ENCODE measurements at places on chromosomes 4 and X.

DNA sequence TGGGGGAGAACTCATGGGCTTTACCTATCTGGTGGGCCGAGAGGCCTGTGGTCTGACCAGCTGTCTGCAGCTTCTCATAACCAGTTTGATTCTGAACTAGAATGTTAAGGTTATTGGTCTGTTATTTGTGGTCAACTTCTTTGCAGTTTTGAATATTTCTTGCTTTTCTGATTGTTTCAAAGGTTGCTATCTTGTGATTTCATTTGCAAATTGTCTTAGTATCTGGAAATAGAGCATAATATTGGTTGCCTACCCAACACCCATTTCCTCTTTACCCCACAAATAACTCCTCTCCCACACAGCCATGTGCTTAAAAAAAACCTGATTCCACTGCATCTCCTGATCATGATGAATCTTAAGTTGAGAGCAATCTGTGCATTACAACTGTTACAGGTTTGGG lies 39.1 kb upstream of the BMP2K start:
- no peak for DNase-seq

DNA sequence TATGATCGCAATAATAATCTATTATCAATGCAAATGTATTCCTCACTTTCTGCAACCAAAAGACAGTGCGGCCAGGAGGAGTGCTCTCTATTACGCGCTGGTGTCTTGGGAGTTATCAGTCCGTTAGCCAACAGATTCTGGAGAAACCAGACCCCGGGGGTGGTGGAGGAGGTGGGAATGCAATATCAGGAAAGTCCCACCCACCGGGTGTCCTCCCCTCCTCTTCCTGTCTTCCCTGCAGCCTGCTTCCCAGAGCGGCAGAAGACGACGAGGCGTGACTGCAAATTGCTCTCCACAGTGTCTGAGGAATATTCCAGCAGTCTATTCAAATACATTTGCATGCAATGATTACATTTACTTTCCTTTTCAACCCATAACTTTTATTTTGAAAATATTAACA lies 17.9 kb upstream of the TLR3 start:
- DNase-seq: no peak

- DNase-seq: no peak
Observed at GRCh38 chr4:113975578-113975977, 3.9 kb downstream of the ARSJ start.

GRCh38 chr4:137300776-137301175 lies 231.5 kb downstream of the PCDH18 start:
- DNase-seq: no peak

GRCh38 chrX:49184294-49185281 lies 1.6 kb downstream of the PRICKLE3 start:
- DNase-seq: peak; percentile 44

GRCh38 chr4:81577392-81577791 lies 105.7 kb upstream of the RASGEF1B start:
- no peak for DNase-seq

DNA sequence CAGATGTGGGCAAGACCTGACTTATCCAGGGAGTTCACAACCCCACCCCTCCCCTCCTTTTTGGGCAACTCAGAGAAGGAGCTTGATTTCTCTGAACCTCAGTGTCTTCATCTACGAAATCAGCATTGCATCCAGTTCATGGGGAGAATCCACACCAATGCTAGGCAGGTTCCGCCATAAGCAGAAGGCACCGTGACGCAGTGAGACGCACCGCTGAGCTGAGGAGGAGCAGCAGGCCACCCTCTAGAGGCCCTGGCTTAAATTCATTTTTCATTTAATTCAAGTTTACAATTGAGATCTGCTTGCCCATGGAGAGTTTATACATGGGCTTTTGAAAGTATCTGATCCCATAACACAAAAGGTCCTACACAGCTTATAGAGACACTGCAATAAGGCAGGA lies 55.7 kb downstream of the CPZ start:
- DNase-seq: no peak

- no peak for DNase-seq
Observed at GRCh38 chr4:152374153-152374552, 161.7 kb downstream of the FBXW7 start.

DNA sequence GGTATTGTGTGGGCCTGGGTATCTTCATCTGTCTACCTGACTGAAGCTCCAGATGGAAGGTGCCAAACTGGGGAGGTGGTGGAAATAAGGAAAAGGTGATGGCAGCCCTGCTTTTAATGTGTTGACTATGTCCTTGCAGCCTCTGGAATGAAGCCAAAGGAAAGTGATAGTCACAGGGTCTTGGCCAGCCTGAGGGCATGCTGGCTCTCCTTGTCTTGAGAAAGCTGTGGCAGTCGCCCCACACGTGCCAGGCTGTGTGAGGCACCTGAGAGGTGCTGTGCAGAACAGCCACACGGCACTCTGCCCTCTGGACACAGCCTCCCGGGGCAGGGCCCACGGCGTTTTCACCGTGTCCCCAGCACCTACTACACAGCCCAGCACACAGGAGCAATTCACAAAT lies 77.6 kb downstream of the NAT8L start:
- DNase-seq: no peak

DNA sequence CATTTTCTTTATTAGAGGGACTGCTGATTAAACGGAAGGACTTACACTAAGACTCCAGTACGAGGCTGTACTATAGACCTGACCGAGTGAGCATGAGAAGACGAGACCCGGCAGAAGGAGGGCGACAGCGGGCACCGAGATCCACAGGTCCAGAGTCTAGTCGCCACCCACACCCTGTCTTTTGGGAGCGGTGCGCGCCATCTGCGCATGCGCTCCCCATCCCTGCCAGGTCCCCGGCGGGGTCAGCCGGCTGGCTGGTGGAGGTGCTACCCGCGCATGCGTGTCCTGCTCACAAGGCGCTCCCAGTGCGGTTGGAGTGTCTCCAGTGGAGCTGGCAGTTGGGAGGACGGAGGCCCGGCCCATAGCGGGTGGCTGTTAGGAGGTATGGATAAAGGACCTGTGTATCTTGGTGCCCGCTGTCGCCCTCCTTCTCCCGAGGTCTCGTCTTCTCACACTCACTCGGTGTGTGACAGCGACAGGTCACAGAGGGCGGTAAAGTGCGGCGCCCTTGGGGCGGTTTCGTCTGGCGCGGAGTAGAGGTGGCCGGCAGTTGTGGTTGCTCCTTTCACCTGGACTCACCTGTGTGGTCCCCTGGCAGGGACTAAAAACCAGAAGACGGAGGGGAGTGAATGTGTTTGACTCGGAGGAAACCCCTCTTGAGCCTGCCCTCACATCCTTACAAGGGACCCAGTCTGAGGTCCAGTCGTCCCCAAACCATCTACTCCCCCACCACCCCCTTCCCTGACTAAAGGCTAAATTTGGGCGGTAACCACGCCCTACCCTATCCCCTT lies 7.6 kb upstream of the HSD17B10 start:
- DNase-seq: peak; percentile 81

GRCh38 chr4:573122-573892 lies 2.8 kb downstream of the TMEM271 start:
- DNase-seq: no peak

GRCh38 chr4:64799751-64800150 lies 390.5 kb upstream of the TECRL start:
- no peak for DNase-seq

DNA sequence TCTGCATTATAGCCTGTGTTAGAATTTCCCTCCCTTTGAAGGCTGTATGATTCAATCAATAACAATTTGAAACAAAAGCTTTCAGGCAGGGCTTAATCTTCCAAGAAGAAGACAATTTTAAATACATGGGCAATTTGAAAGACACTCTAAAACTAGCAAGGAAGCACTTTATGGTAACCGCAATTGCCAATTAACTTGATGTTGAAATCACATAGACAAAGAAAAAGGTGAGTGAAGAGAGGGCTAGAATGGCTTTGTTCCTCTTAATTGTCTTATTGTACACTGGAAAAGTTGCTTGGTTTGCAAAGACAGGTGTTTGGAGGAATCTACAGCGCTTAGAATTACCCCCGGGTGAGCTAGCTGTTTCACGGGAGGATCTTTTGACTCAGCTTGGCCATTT lies 74.4 kb upstream of the PRKX start:
- DNase-seq: no peak

- DNase-seq: no peak
Observed at GRCh38 chrX:32183066-32183465, 1028.3 kb downstream of the DMD start.

DNA sequence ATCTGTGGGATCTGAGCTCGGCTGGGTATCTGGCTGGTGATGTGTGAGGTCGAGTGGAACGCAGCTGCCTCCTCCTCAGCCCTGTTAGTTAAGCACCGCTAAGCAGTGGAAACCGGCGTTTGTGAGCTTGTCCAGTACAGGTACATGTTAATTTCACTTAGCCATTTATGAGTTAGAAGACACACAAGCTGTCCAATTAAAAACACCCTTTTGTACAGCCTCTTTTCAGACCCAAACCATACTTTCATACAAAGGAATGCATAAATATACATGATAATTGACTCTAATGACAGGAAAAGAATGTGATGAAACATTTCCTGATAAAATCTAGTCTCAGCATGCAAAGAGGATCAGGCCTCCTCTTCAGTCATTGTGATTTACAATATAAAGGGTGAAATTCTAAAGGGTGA lies 163.6 kb upstream of the FAT1 start:
- DNase-seq: no peak
